Hematopoietic multipotent progenitor cell treated with erythropoietin and hydrocortisone succinate and interleukin-3 and kit ligand, for 17 days (in vitro differentiated cells): ENCODE measurements at places on chromosomes 13 and 19.
A peak's percentile ranks its signal among the peaks of the same experiment; 100 is the strongest.

DNA sequence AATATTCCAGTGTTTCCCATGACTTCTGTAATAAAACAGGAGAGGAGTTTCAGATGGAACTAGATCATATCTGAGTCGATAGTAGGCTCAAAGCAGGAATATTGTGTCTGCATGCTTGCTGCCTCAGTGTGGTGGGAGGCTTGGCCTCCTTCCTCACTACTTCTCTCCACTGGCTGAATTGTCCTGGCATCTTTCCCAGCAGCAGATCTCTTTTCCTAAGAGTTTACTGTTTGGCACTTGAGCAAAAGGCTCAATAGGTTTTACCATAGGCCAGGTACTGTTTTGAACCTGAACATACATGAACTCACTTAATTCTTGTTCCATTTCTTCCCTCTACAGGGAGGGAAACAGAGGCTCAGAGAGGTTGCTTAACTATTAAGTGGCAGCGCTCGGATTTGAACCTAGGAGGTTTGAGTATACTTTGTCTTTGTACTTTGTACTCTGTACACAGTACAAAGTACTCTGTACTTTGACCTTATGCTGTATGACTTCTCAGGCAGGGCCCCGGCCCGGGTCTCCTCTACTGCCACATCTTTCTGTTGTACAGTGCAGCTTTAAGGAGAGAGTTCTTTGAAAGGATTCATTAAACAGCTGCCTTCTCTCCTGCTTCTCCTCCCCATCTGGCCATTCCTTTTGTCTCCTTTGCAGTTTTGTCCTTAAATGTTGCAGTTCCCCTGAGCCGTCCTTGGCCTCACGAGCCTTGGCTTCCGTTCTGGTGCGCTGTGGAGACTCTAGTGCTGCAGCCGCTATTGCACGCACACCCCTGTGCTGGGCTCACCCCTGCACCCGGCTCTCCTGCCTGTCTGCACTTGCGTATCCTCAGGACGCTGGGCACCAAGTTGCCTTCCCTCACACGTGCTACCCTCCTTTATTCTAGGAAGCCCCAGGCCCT, 8.1 kb downstream of the B3GLCT start:
- peak; percentile 26 for DNase-seq

DNA sequence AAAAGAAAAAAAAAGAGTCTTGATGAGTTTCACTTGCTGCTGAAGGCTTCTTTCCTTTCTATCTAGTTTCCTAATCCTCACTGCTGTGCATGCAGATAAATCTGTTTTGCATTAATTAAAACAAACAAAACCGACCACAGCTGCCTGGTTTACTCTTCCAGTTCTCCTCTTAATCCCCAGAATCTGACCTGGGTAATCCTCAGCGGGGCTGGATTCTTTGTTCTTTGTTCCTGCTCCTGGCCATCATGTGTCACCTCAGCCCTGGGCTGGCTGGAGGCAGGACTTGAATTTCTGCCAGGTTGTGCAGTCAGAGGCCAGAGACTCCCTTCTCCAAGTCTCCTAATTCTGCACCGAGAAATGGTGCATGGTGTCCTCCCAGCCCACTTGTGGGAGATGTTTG, 52.2 kb upstream of the CYP4F8 start:
- DNase-seq = no peak

DNA sequence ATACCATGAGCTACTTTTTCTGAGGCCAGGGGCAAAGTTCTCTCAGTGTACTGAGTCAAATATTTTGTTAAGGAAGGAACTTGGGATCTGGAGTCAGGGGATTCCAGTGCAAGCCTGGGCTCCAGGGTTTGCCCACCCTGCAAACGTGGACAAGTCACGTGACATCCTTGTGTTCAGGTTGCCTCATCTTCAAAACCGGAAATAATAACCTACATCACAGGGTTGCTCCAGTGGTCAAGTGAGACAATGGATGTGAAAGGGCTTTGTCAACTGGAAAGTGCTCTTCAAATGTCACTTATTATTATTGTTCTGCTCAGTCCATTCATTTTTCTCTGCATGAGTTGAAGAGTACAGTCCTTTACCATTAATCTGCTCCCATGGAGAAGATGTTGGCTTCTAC, 414.9 kb downstream of the COG6 start:
- no peak for DNase-seq

- no peak for DNase-seq
Observed at GRCh38 chr19:29662604-29663404, 2.5 kb upstream of the PLEKHF1 start.

- DNase-seq = no peak
Observed at GRCh38 chr19:2612619-2613249, 89.8 kb downstream of the GNG7 start.

GRCh38 chr13:101784313-101784712, 331.8 kb downstream of the ITGBL1 start:
- no peak for DNase-seq
